ENCODE measurements at places on chromosomes 5 and 9.
A peak's percentile ranks its signal among the peaks of the same experiment; 100 is the strongest.

GRCh38 chr9:1100945-1101344 is 50.8 kb downstream of the DMRT2 start:
- DNase-seq: no peak

- no peak for DNase-seq
Observed at GRCh38 chr9:5552301-5552700, 42.0 kb downstream of the PDCD1LG2 start.

GRCh38 chr5:40367255-40367654 is 312.5 kb upstream of the PTGER4 start:
- DNase-seq: no peak

DNA sequence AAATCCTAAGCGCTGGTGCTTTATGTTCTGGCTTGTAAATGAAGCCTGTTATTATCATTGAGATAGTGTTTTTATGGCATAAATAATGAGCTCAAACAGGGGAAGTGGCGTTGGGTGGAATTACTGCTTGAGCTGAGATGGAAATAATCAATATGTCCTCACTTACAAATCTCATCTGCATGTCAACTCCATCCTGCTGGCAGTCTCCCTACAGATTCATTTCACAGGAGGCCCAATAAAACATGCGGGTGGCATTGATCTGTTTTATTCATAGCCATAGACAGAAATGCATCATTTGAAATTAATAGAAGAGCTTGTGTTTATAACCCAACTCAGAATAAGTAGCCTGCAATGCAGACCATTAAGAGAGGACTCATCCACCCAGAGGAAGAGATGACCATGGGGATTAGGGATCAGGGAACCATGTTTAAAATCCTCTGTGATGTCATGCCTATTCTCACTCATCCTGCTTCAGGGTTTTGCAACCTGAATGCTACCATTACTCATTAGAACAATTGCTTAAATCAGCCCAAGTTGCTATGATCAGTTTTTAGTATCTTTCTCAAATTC is 680.4 kb downstream of the TLR4 start:
- DNase-seq: no peak

DNA sequence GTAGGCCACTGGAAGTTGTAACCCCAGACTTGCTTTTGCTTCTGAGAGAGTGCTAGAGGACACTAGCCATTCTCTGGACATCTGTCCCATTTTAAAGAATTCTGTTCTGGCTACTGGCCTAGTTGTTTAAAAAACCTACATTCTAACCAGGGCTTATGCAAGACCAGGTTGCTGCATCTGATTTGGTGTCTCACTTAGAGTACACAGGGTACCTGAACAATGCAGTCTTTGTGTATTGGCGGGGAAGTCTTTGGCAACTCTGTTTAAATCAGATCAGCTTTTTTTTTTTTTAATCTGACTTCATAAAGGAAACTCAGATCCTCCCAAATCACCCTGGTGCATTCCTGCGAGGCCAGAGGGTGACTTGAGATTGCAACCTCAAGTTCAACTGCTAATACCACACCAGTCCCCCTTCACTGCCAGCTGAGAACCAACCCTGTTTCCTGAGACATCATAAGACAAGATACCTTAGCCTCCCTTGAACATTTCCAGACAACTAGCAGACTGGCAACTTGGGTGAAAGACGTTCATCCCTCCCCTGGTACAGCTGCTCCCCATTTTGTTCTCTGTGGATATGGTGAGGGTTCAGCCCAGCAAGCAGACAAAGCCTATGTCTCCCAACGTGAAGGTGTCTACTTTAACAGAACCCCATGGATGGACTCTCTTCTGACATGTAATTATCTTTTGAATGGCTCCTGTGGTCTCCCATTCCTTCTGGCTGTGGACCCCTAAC is 27.0 kb downstream of the SKP1 start:
- DNase-seq: no peak

DNA sequence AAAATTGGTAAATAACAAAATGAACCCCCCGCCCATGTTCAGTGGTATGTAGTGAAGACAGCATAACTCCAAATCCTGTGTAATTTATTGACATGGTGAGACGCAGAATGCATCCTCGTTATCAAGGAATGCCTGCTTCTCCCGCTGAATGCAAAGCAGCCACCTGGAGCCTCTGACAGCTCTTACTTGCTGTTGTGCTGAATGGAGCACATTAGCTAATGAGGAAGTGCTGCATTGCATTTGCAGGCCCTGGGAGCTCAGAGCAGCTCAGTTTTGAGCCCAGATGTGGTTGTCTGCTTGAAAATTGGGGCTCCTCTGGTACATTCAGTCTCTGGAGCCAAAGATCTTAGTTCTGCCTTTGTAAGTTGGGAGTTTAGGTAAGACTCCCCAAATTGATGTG is 28.9 kb downstream of the PLAC8L1 start:
- DNase-seq: no peak

- no peak for DNase-seq
Observed at GRCh38 chr9:97954550-97954989, 16.6 kb upstream of the HEMGN start.

- peak; percentile 34 for DNase-seq
Observed at GRCh38 chr9:130938652-130939404, at the start of gene FIBCD1. FIBCD1 (minus strand) TSS chr9:130939247; CDS start chr9:130938607, 640 bp downstream.

DNA sequence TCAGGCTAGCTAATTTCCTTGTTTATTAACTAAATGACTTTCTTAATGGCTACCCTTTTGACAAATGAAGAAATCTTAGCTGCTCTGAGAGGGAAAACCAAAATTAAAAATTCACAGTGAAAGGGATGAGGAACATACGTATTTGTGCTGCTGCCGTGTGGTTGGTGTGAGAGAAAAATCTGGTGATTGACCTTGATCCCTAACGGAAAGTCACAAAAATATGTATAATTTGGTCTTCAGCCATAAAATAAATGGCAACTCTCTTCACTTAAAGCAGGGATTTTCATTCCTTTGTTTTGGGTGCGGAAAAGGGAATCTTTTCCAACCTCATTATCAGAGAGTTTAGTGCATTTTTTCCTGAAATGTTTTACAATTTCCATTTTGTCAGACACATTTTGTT is 40.4 kb downstream of the PAM start:
- peak; percentile 39 for DNase-seq

GRCh38 chr5:106303911-106304310 is 1366.8 kb downstream of the EFNA5 start:
- DNase-seq: no peak

DNA sequence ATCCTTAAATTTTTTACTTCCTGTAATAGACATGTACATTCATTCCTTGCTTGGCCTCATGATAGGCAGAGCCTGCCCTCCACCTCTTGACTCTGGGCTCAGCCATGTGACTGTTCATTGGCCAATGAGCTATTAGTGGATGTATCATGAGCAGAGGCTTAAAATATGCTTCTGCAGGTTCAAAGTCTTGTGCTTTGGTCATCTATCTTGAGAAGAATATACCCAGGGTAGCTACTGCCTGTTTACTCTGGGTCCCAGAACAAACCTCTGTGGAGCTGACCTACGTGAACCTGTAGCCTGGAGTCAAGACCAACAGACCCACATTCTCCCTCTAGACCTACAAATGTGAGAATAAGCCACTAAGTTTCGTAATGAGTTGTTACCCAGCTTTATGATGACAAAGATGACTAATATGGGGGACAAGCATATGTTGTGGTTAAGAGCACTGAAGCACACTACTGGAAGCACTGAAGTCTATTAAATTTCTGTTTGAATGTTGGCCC is 244.4 kb downstream of the MAST4 start:
- DNase-seq: no peak

- DNase-seq: no peak
Observed at GRCh38 chr9:18427691-18428090, 46.3 kb upstream of the ADAMTSL1 start.

- no peak for DNase-seq
Observed at GRCh38 chr5:151469386-151469785, 22.0 kb downstream of the SLC36A1 start.

DNA sequence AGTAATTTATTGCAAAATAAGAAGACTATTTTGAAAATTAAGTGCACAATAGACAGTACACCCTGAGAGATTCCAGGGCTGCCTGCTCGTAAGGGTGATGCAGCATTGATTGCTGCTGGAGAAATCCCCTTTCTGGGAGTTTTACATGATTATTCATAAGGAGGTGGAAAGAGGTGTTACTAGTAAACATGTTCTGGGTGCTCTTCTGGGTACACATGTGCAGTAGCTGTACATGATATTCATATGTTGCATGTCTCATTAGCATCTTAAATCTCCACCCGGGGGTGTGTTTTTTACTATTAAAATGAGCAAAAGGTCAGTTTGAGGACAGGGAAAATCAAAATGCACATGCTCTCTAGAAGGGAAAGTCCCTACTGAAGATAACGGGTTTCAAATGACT is 264.8 kb downstream of the CDK5RAP2 start:
- DNase-seq: no peak

DNA sequence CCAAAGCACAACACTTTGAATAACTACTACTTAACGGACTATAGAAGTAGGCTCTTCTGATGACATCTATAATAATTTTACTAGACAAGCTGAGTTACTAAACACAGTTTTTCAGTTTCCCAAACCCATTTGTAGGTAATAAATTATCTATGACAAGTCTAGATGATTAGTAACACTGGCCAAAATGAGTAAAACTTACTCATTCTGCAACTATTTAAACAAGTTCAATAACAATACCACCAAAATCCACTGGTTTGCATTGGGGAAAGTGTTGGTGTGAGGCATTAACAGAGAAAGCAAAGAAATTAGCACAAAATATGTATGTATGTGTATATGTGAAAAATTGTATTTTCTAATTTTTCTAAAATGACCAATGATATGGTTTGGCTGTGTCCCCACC is 119.3 kb downstream of the NR2F1-AS1 start:
- DNase-seq: no peak

GRCh38 chr9:88197016-88197415 is 58.7 kb upstream of the SPATA31C2 start:
- DNase-seq: no peak

DNA sequence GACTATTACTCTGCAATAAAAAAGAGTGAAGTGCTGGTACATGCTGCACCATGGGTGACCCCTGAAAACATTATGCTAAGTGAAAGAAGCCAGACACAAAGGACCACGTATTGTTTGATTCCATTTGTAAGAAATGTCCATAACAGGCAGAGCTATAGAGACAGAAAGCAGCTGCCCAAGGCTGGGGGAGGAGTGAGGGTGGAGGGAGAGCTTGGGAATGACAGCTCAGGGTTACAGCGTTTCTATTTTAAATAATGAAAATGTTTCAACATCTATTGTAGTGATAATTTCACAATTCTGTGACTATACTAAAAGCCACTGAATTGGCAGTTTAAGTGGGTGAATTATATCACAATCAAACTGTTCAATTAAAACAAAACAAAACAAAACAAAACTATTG is 81.7 kb downstream of the MYO10 start:
- no peak for DNase-seq

DNA sequence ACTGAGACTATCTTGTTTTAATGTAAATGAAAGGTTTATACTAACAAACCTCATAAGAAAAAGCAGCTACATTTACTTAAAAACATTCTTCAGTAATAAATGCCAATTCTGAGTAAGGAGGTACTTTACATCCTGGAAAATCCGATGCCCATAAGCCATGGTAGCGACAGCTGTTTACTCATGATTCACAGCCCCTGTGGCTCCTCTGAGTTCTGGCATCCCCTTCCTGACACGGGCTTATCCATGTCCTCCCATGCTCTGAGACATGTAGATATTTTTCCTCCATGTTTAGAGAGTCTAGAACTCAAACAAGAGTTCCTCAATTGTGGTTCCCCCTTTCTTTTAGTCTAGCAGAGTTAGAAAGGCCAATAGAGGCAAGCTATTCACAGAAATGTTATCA is 63.1 kb upstream of the DEPDC1B start:
- no peak for DNase-seq

DNA sequence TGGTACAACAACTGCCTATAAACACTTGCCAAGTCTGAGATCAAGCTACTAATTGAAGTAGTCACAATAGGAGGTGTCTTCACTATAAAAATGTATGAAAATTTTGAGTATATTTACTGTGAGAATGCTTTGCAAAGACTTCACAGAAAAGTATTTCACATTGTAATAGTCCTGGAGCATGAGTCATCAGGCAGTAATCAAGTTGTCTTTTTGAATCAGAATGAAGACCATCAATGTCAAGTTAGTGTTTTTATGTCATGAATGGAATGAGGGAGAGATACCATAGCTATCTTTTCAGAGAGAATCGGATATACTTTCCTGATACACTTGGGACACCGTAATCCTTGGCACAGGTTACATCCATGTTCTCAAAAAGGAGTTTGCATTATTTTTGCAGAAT is 466.9 kb upstream of the ARRDC3 start:
- no peak for DNase-seq

DNA sequence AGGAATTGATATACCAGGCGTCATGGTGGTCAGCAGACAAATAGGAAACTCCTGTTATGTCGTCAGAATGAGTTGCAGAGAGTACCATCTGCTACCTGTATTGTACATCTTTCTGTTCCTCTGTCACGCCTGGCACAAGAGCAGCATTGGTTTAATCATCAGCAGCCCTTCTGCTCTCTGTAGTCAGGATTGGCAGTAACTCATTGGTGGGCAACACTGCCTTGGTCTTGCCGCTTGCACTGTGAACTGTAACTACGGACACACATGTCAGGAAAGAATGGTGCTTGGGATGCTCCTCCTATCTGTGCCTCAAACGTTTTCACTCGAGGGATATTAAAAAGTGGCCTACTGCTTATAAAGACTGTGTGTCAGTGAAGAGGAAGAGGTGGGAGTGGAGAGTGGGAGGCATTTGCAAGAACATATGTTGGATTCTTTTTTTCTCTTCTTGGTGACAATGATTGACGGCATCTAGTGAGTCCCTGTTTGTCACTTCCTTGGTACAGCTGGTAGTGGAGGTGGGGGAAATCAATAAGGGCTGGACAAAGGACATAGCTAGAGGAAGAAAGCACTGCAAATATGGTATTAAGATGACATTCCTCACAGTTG is 76.6 kb downstream of the F2RL2 start:
- no peak for DNase-seq

- DNase-seq: no peak
Observed at GRCh38 chr9:96868709-96869108, 14.4 kb upstream of the ZNF782 start.

DNA sequence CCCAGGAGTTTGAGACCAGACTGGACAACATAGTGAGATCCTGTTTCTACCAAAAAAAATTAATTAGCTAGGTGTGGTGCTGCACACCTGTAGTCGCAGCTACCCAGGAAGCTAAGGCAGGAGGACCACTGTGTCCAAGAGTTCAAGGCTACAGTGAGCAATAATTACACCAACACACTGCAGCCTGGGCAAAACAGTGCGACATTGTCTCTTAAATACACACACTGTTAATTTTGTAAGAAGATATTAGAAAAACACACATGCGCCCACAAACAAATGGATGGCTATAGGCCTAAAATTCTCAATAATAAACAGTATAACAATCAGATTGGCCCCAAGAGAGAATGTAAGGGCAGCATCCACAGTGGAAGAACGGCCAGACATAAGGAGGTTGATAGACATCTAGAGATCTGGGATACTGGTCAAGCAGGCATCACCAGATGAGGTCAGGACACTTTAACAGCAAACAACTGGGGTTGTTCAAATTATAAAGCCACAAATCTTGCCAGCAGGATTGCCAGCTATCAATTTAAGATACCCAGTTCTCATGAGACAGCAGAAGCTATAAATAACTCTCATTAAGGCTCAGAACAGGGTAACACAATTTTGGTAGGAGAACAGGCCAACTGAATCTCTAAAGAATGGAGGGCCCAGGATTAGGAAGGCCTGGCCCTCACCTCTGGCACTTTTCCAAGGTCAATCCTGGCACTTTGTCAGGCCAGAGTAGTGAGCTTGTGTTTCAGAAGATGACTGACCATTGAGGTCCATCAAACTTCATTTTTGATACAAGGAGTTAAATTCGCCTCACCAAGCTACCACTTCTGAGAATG is 29.5 kb downstream of the GOLPH3 start:
- no peak for DNase-seq

Measured in DMS79 treated with DMSO at 0.1 percent for 48 hours (cell line).